ENCODE measurements at places on chromosomes 12 and 14. TPM values are rescaled to one million over a fixed set of nuclear protein-coding genes. Genes with fewer than 3 reads are reported as not detected.

- DNase-seq: peak; percentile 93
These were observed 10.1 kb downstream of the NDRG2 start for GRCh38 chr14:21014761-21015190.

GRCh38 chr12:128819293-128820144 is 4.2 kb downstream of the SLC15A4 start:
- peak; percentile 43 for DNase-seq

GRCh38 chr12:91846466-91847055 is 299.1 kb downstream of the BTG1 start:
- DNase-seq: no peak

CLECL1 gene
- total RNA-seq: not detected

DNA sequence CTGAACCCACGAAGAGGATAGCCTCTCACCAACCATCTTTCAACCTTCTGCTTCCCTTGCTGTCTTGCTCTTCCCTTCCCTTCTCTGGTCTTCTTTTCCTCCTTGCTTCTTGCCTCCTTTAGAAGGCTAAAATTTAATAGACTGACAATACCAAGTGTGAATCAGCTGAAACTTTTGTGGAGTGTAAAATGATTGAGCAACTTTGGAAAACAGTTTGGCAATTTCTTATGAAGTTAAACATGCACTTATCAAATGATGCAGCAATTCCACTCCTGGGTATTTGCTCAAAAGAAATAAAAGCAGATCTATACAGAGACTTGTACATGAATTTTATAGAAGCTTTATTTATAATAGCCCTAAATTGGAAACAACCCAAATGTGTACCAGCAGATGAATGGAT is 3.3 kb upstream of the KRT86 start:
- no peak for DNase-seq

- no peak for DNase-seq
These were observed 572.6 kb downstream of the SLC16A7 start for GRCh38 chr12:60168441-60168840.

DNA sequence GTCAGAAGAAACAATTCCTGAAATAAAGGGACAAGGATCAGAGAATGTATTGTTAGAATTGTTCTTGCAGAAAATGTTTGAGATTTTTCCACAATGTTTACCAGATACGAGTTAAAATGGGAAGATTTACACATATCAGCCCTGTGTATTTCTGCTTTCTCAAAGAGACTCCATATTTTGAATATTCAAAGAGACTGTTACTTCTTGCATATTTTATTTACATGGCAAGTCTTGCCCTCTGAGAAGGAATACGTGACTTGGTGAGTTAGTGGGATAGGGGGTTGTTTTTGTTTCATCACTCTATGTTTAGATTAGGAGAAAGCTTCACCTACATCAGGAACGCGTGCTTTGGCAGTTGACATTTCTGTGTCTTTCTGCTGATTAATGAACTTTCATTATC is 56.1 kb upstream of the ZDHHC17 start:
- no peak for DNase-seq

CBLN3 gene
- 2.1 TPM for total RNA-seq

DNA sequence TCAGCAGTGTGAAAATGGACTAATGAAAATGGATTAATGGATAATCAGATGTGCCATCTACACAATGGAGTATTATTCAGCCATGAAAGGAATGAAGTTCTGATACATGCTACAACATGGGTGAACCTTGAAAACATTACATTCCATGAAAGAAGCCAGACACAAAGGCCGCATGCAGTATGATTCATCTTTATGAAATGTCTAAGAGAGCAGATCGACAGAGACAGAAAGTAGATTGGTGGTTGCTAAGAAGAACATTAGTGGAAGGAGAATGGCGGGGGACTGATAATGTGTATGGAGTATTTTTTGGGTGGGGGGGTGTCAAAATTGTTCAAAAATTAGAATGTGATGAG is 47.3 kb downstream of the PRKAB1 start:
- no peak for DNase-seq

DNA sequence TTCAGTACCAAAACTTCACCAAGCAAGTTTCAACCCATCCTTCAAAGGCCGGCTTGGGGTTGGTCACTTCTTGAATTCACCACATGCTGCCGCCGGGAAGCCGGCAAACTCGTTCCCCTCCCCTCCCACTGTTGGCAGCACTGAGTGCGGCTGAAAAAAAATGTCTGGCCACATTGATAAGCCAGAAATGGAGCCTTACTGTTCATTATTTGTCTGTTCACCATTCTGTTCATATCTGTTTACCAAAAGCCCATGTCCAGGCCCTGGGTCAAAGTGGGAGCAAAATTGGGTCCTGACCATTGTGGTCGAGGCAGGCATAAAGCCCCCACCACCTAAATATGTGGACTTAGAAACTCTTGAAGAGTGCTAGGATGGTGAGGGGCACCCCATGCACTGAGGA is 7.3 kb upstream of the HSP90AA1 start:
- no peak for DNase-seq

BDKRB2 gene
- 4.5 TPM for total RNA-seq

GRCh38 chr12:13252616-13253015 is 56.1 kb downstream of the EMP1 start:
- no peak for DNase-seq

STAB2 gene
- not detected for total RNA-seq

DNA sequence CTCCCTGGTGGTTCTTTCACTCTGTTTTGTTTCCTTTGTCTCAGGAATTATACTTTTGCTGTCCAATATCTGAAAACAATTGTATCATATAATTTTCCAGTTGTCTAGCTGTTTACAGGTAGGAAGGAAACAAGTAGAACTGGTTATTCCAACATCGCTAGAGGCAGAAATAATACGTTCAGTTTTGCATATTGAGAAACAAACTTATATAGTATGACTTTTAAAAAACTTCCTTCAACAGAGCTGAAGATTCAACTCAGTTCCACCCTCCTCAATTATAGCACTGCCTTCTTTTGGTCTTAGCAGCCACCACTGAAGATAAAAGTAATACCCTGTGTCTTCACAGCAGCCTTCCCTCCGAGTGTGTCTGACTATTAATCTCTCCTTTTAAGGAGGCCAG is 214.3 kb downstream of the EFCAB11 start:
- DNase-seq: no peak

GRCh38 chr14:97180304-97181200 is 383.4 kb downstream of the VRK1 start:
- no peak for DNase-seq

- DNase-seq: no peak
These were observed 110.4 kb upstream of the TMCC3 start for GRCh38 chr12:94760786-94761185.

GRCh38 chr14:100778951-100779690 is 46.8 kb upstream of the MEG3 start:
- peak; percentile 39 for DNase-seq

GRCh38 chr12:109637348-109637747 is 63.8 kb downstream of the MVK start:
- DNase-seq: no peak

GRCh38 chr12:49108958-49109404 is 1.7 kb downstream of the LMBR1L start:
- peak; percentile 92 for DNase-seq

PZP gene
- total RNA-seq: not detected

GRCh38 chr14:62015945-62016344 is 253.7 kb downstream of the SNAPC1 start:
- DNase-seq: no peak

PPP1R36 gene
- total RNA-seq: 1.1 TPM

DNA sequence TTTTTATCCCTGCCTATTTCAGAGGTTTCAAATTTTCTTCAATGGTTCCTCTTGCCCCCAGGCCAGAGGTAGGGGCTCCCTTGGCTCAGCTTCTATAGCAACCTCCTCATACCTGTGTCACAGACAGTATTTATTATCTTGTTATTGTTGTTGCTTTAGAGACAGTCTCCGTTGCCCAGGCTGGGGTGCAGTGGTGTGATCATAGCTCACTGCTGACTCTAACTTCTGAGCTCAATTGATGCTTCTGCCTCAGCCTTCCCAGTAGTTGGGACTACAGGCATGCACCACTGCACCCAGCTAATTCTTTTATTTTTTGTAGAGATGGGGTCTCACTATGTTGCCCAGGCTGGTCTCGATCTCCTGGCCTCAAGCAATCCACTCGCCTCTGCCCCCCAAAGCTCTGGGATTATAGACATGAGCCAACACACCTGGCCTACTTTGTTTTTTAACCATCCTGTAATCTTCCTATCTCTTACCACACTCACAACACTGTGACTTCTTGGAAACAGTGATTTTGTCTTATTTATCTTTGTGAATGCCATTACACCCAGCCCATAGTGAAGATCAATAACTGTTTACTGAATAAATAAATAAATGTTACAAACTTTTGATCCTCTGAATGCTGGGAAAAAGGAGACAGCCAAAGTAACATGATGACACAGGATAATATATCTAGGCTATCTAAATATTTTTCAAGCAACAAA is 95.9 kb downstream of the PHLDA1 start:
- DNase-seq: no peak

DNA sequence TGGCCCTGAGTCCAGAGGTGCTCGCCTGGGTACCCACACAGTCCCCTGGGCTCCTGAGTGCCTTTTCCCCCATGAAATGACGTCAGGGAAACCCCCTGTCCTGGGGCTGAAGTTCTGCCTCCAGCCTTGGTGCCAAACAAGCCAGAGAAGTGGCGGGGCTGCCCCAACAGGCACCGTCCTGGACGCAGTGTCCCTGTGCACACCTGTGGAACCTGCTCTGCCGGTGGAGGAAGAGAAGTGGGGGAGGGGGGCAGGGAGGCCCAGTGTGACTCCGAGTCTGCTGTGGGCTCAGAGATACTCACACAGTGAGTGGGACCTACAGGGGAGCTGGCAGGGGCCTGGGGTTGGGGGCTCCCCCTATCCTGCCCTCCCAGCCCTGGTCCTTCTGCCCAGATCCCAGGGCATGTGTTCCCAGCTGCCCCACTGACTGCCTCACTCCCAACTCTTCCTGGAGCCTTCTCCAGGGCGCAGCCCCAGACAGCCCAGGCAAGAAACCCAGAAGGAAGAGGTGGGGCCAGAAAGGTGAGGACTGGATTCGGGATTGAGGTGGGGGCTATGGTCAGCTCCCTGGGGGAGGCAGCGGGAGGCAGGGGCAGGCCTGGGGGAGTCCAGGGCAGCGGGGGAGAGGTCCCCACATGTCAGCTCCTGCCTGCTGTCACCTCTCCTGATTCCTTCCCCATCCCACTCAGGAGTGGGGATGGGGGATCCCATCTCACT is 24.7 kb downstream of the CCDC85C start:
- DNase-seq: no peak

EML1 gene
- total RNA-seq: 148 TPM

DNA sequence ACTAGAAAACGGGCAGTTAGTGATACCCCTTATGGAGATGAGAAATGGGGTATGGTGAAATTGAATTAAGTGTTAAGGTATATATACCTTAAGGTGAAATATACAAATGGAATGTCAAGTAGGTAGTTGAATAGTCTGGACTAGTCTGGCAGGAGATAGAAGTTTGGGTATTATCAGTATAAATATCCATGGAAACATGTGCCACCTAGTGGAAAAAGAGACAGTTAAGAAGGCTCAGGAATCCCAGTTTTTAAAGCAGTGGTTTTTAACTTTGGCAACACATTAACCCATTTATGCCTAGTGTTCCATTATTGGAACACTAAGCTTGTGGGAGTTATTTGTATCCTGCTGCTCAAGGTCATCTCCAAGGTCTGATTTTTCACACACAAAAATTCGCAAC is 38.6 kb upstream of the TPH2 start:
- no peak for DNase-seq

- peak; percentile 54 for DNase-seq
These were observed 207.7 kb downstream of the NELL2 start for GRCh38 chr12:44668443-44668842.

TRIM9 gene
- total RNA-seq: 21.0 TPM

DNA sequence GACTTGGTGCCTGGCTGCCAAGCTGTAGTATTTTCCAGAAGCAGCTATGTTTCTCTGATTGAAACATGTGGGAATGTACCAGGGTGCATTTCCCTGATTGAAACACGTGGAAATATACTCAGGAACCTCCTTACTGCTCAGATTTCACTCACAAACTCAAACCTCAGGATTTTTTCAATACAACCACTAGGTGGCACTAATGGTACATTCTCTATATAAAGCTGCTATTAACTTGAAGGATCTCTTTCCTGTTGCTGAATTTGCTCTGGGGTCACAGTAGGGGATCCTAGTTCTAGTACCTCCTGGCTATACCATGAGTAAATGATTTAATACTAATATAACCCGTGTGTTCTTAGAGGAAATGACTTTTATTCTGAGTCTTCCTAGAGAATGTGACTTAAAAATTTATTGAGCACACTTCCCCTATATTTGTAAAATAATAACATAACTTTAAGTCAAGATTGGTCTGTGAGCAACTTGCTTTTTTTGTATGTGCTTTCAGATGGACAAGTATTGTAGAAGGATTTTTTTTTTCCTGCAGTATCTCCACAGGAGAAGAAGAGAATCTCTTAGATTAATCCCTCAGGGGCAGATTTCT is 173.8 kb upstream of the MIS18BP1 start:
- DNase-seq: no peak

- no peak for DNase-seq
These were observed 196.6 kb downstream of the SLC25A21 start for GRCh38 chr14:36975834-36976233.
